Stimulated activated CD4-positive, alpha-beta T cell treated with anti-CD3 and anti-CD28 coated beads, Interleukin-12 subunit alpha, Interleukin-12 subunit beta, amount 100 ng/mL, for 24 hours (primary cell): ENCODE measurements at places on chromosomes 4 and X.

DNA sequence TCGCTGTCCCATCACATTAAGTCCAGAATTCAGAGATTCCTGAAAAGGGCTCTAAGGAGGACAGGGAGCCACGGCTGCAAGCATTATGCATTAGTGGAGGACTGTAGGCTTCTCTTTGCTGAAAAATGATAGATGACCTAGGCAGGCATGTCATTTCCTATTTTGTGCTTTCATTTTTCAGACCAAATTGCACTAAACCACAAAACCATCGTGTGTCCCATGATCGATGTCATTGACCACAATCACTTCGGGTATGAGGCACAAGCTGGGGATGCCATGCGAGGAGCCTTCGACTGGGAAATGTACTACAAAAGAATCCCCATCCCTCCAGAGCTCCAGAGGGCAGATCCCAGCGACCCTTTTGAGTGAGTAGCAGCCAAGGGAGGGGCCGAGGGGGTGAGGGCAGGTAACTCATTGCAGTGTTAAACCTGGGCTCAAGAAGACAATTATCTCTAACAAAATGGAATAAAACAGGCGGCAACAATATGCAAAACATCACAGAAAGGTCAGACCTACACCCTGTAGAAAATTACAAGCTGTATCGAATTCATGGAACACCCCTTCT is 355.2 kb upstream of the GALNT7 start:
- no peak for DNase-seq

DNA sequence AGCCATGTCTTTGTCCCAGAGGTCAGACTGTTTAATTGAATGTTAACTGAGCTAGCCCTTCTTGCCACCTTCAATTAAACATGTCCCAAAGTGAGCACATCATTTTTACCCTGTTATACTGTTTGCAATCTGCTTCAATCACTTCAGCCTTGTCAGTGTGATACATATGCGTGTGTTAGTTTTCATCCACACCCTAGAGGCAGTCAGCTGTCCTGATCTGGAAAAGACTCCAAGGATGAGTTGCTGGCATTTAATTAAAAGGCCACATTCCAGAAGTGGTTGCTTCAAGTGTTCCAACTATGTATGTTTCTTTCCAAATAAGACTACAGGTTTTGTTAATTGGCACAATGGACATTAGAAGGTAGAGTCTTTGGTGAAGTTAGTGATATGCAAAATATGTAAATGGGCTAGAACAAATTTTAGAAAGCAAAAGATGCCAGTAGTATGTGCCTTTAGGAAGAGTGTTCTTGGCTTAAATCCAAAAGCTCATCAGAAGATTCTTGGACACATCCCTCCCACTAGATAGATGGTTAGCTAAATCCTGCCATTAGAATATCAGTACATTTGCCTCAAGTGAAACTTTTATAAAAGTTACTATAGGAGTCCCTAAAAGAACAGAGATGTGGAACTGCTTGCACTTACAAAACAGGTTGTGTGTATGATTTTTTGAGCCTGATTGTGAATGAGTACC is 79.5 kb upstream of the SLIT2 start:
- no peak for DNase-seq

- DNase-seq, result no peak
Measured at GRCh38 chr4:48139691-48140090, 5.6 kb upstream of the TXK start.

DNA sequence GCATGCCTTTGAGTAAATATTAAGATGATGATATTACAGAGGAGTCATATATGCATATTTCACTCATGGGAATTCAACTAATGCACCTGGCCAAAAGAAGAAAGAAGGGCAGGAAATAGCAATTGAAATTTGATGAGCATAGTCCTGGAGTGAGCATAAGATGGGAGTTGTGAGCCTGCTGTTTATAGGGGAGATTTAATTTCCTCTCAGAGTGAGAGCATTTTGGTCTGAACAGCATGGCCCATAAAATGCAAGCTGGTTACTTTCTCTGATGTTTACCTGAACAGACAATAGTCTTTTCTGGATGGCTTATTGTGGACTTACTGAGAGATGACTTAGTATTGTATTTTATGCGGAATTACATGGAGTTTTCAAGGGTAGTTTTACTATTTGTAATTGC is 53.6 kb downstream of the FHIP1A start:
- no peak for DNase-seq

DNA sequence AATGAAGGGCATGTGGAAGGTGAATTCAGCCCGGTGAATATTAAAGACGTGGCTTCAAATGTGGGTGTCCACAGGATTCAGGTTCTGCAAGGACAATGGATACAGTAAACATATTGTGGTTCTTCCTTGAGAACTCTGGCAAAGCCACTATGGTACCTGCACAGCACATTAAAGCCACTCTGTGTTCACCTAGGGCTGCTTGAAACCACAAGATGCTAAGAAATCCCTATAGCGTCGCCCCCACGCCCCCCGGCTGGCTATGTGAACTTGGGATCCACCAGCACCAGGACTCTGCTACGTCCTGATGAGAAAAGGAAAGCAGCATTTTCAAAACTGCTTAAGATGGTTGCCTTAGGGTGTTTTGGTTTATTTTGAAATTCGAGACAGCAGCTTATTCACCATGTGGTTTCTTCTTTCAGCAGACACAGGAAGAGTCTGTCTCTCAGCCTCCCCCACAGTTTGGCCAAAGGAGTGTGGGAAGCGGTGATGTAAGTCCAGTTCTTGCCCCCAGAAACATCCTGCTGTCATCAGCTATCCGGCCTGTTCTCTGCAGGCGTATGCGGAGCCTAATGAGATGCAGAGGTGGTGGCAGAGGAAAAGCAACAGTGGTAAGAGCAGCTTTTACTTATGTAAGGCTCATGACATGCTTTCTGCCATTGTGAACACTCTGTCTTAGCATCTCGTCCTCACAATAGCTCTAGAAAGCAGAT is 111.5 kb downstream of the AFAP1 start:
- DNase-seq, result peak; percentile 16

DNA sequence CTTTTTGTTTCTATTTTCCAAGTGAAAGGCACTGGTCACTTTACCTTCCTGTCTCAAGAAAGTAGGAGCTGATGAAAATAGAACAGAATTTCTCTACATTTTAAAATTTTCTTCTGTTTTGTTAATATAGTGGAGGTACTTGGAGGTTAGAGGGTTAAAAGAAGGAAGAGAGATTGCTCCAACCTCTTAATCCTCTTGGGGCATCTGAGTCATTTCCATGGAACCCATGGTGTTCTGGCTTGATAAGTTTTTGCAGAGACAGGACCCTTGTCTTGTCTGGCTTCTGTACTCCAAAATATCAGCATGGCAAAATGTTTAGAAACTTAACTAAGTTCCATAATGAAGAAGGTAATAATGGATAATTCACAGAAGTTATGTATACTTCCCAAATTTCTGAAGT is 727.2 kb downstream of the C4orf33 start:
- DNase-seq, result no peak
